ENCODE measurements at places on chromosomes 6 and 20.

DNA sequence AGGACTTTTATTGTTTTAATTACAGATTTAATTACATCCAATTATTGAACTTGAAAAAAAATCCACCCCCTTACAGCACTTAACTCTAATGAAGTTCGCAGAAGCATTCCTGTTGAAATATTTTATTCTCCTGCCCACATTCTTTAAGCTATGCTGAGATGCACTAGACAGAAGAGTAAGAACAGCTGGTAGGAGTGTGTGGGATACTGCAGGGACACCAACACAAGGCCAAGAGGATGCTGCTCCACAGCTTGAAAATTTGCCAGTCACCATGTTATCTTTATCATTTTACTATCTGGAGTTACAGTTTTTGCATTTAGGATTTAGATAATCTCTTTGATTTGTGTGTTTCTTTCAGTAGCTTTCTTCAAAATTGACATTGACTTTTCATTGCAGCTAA is 180.7 kb downstream of the EPHA7 start:
- no peak for DNase-seq

DNA sequence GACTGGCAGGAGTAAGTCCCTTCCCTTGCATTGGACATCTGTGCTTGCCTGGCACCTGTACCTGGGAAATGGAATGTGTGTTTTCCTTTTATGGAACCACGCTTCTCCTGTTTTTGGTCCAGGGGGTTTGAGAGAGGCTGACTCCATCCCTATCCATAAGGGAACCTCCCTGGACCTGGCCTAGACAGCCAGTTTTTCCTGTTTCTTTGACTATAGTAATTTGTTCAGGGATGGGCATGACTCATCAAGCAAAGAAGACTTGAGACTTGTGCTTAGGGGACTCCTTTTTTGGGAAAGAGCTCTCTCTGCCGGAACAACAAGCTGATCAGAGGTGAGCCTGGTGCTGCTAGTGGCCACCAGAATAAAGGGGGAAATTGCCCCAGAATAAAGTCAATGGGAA is 393.8 kb downstream of the CDH26 start:
- no peak for DNase-seq

GRCh38 chr20:19078448-19079373 is 133.7 kb upstream of the SLC24A3 start:
- no peak for DNase-seq

- DNase-seq: no peak
Measured at GRCh38 chr6:138231381-138231886, 13.1 kb upstream of the PBOV1 start.

- no peak for DNase-seq
Measured at GRCh38 chr6:33770124-33770832, 18.7 kb downstream of the LEMD2 start.

- DNase-seq: no peak
Measured at GRCh38 chr6:125981571-125982185, 4.7 kb upstream of the TRMT11 start.

- DNase-seq: no peak
Measured at GRCh38 chr6:43912116-43912577, 142.1 kb downstream of the VEGFA start.

DNA sequence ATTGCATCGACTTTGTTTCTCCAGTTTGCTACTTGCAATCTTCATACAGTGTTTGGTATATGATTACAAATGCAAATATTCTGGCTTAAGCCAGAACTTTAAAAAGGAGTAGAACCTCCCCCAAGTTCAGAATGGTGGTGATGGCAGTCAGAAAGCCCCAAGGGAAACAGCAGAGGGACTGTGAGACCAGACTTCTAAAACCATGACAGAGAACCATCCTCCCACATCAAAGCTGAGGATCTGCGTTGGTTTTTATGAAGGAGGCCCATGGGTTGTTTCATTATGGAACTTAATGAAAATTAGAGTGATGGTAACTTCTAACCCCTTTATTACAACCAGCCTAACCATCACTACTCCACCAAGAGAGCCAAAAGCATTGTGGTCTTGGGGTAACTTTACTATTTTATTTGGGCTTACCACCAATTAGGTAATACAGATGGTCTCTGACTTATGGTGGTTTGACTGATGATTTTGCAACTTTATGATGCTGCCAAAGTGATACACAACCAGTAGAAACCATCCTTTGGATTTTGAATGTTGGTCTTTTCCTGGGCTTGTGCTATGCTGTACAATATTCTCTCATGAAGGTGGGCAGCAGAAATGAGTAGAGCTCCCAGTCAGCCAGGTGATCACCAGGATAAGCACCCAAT is 10.9 kb upstream of the MRS2 start:
- no peak for DNase-seq

DNA sequence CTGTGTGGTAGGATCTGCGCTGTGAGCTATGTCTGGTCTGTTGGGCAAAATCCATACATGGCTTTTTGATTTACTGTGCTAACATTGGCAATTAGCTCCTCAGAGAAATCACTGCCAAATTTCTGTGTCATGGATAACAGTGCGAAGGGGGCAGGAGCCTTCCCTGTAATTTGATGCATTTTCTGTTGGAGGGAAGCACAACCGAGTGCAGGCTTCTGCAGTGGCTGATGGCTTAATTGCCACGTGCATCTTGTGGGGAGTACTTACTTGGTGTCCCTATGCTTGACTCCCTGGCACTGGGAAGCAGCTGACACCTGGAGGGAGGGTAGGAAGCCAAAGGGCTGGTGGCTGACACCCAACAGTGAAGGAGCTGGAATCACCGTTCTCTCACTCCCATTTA is 99.3 kb upstream of the PROKR2 start:
- no peak for DNase-seq

- DNase-seq: no peak
Measured at GRCh38 chr6:148173548-148173947, 169.1 kb upstream of the SASH1 start.

DNA sequence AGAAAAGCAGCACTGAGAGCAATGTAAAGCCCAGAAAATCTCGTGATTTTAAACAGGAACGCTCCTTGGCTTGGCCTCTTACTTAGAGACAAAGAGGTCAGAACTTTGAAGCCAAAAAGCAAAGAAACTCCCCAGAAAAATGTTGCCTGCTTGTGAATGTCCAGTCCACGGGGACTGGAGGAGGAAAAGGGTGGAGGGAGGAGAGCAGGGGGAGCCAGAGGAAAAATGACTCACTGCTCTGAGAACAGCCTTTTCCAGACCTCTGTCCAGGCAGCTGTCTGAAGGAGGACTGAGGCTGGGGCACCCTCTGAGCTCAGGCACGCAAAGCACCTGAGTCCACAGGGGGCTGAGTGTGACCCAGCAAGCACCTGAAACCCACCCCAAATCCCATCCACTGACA is 64.7 kb downstream of the TRAM2 start:
- no peak for DNase-seq

DNA sequence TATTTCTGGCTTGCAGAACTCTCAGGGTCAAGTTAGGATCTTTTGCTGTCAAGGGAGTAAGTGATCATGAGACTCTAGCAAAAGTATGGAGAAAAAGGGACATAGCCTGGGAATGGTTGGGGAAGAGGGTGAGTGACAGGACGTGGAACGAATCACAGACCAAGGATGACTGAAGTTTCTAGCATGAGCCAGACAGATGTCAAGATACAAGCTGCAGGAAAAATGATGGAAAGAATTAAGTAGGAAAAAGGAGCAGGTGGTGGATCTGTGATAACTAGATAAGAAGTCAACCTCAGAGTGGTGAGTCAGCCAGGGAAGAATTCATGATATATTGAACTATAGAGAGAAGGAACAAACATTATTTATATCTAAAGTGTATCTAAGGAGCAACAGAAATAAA is 159.8 kb upstream of the SYNDIG1 start:
- no peak for DNase-seq

GRCh38 chr20:16290358-16290757 is 282.9 kb downstream of the KIF16B start:
- DNase-seq: no peak

- no peak for DNase-seq
Measured at GRCh38 chr6:89611666-89612065, 26.9 kb downstream of the LYRM2 start.

- no peak for DNase-seq
Measured at GRCh38 chr20:60261333-60261732, 303.1 kb downstream of the CDH26 start.

DNA sequence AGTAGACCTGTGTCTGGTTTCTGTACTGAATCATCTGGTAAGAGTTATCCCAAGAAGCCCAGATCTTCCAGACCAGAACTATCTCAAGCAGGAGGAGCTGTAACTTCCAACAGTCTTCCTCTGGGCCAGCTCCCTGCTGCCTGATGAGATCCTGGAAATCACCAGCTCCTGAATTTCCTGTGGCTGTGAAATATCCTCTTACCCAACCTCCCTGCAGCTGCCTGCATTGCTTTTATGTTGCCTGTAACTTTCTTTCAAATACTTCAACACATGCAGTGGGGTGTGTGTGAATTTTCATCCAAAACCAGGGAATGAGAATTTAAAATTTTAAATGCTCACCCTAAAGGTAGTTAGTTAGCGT is 160.5 kb upstream of the LAMP5 start:
- no peak for DNase-seq

DNA sequence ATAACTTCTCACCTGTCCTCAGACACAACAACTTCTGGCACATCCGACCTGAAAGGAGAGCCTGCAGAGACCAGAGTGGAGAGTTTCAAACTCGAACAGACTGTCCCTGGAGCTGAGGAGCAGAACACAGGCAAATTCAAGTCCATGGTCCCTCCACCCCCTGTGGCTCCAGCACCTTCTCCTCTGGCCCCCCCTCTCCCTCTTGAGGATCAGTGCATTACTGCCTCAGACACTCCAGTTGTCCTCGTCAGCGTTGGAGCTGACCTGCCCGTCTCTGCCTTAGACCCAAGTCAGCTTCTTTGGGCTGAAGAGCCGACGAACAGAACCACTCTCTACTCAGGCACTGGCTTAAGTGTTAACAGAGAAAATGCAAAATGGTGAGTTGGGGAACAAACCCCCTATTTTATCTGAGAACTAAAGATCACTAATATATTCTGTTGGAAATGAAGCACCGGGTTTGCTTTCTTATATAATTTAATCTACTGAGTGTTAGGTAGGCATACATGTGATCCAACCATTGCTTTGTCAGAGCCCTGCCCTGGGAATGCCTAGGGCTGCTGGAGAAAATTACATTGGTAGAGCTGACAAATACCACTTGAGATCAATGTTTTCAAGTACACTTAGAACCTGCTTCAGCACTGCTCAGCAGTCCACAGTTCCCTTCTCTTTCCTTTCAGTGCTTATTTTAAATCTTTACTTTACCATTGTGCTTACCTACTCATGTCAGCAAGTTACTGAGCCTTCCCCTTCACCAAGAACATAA is 77.5 kb upstream of the LTV1 start:
- no peak for DNase-seq

- no peak for DNase-seq
Measured at GRCh38 chr6:23890543-23891227, 235.3 kb upstream of the NRSN1 start.

- DNase-seq: no peak
Measured at GRCh38 chr20:31708736-31709534, 13.7 kb downstream of the BCL2L1 start.

GRCh38 chr6:130681028-130681427 is 146.2 kb upstream of the SMLR1 start:
- DNase-seq: no peak

DNA sequence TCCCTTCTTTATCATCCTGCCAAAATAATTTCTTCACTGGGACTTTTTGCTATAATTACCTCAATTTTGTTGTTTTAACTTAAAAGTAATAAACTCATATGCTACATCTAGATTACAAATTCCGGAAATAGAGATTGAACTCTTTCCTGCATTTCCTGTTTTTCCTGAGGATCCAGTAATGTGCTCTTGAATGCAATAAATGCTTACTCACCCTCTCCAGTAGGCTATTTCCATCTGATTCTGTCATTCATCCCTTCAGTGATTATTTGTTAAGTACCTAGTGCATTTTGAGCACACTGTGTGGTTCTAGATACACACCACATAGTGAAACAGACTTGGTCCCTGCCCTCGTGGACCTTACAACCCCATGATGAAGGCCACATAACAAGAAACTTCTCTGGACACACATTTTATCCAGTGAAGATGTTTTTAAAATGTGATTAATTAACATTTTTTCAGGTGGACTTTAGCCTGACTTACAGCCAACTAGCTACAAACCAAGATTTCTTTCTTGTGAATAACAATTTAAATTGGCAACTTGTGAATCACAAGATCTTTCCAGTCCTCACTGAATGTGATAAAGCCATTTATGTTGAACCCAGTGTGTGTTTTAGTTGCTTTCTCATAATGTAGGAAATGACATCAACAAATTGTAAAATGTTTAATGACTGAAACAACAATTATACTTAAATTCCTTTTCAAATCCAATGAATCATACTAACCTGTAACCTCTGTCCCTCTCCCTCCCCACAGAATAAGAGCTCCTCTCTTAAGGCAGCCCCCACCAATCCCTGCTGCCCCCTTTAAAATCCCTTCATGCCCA is 272.3 kb downstream of the KHDC1L start:
- no peak for DNase-seq

DNA sequence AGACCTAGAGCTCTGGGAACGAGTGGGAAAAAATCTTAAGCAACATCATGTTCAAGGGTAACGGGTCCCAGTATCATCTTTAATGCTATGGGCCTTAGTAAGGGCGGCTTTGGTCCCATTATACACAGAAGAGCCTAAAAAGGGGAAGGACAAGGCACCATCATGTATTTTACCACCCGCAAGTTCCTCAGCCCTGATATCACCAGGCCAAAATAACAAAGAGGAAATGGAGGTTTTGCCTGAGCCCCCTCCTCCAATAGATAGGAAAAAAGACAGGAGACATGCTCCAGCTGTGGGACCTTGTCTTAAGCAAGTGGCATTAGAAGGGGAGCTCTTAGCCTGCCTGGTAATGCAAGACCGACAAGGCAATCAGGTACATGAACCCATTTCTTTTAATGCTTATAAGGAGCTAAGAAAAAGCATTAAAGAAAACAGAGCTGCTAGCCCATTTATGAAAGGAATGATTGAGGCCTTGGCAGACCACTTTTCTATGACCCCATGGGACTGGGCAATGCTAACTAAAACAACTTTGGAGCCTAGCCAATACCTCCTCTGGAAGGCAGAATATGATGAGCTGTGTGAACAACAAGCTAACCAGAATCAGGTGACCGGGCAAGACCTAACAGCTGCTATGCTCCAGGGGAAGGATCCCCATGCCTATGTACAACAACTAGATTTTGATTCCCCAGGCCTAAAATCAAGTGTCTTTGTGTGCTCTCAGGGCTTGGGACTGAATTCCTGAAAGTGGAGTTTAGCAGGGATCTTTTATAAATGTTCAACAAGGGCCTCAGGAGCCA is 23.2 kb downstream of the HLA-DPA1 start:
- no peak for DNase-seq

DNA sequence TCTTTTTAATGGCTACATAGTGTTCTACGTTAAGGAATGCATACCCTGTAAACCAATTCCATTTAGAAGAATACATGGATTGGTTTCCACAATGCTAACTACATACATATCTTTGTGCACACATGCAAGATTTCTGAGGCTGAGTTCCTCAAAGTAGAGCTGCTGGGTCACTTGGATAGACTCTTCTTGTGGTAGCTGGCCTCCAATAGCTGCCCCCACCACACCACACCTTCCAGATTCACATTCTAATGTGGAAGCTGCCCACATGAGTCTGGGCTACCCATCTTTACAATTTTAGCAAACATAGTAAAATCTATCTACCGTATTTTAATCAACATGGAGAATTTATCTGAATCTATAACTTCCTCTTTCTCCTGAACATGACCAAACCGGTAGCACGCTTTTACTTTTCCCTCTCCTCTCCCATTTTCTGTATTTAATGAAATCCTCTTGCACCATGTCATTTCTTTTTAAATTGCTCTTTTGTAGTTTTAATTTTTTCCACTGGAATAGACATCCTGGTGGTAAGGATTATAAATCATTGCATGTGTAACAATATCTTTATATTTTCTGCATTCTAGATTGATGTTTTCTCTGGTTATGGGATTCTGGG is 74.7 kb upstream of the CITED2 start:
- no peak for DNase-seq

Measured in activated naive CD8-positive, alpha-beta T cell treated with anti-CD3 and anti-CD28 coated beads, Interleukin-2, amount 50 U/mL, for 24 hours (primary cell).